NCI-H2171 (cell line): ENCODE measurements at places on chromosomes 3 and 15.

- DNase-seq = no peak
Measured at GRCh38 chr3:194976874-194977273, 291.2 kb downstream of the FAM43A start.

GRCh38 chr3:113590983-113591382 is 58.6 kb downstream of the SIDT1 start:
- DNase-seq = no peak

DNA sequence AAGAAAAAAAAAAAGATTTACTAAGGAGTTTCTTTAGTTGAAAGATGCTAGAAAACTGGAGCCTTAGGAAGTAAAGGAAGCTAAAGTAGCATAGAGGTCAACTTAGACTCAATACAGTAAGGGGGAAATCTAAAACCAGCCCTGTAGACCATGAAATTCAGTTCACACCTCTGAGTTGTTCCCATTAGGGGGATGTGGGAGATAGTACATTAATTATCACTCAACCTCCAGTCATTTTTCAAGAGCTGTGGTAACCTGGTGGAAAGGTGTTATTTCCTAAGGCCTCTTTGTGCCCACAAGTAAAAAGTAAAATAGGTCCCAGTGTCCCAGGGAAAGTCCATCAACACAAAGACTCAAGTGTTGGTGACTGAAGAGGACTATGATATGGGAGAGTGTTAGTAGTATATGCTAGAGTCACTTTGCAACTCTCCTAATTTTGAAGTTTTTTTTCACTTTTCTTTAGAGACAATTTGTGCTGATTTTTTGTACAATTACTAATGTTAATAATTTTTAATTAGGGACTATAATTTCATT is 1274.4 kb upstream of the EPHA6 start:
- DNase-seq = no peak

GRCh38 chr15:92021792-92022191 is 168.3 kb downstream of the SLCO3A1 start:
- no peak for DNase-seq

DNA sequence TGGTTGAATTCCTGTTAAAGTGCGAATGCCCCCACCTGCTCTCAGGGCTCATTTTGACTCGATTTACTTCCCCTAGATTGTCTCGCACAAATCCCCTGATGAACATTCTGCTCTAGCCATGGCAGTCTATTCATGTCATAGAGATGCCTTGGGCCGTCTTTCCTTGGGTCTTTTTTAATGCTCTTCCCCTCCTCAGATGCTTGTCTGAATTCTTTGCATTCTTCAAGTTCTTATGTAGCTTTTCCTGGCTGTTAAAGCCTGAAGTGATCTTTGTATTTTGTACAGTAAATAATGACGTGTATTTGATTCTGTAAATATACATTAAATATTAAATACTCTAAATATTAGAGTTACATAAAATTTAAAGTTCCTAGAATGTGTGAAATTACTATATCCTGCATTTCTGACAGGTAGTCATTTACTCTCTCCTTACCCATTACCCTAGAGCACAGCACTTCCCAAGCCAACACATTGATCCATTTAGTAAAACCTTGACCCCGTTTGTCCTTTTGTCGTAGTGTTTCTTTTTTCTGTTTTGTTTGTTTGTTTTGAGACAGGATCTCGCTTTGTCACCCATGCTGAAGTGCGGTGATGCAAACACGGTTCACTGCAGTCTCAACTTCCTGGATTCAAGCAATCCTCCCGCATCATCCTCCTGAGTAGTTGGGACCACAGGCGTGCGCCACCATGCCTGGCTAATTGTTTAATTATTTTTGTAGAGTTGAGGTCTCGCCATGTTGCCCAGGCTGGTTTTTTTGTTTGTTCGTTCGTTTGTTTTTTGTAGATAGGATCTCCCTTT is 47.9 kb downstream of the YEATS2 start:
- no peak for DNase-seq

DNA sequence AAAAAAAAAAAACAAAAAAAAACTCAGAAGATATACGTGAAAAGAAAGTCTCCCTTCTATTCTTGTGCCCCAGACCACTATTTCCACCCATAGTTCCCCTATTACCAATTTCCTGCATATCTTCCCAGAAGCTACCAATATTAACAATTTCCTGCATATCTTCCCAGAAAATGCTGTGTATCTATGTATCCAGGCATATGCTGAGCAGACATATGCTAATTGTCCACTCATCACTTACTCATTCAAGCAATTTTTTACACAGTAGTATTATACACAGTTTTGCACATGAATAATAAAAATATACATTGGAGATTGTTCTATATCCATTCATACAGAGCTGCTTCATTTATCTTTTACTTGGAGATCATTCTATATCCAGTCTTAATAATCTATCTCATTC is 12.6 kb upstream of the SLMAP start:
- no peak for DNase-seq

- DNase-seq = no peak
Measured at GRCh38 chr3:65569845-65570405, 468.8 kb downstream of the MAGI1 start.

- DNase-seq = peak; percentile 40
Measured at GRCh38 chr3:128455786-128456748, 10.6 kb downstream of the DNAJB8 start.

DNA sequence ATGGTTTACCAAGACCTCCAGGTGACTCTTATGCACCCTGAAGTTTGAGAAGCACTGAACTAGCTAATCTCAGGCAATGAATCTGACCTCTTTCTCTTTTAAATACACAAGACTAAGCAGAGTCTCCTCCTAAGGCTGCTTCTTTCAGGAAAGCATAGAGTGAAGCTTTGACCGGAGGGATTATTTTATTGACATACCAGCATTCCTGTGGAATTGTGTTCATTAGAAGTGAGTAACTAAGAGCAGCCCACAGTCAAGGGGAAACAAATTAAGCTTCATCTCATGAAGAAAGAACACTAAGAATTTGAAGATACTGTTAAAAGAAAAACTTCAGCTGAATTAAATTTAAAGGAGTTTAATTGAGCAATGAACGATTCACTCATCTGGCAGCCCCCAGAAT is 963.5 kb downstream of the NTRK3 start:
- DNase-seq = no peak

DNA sequence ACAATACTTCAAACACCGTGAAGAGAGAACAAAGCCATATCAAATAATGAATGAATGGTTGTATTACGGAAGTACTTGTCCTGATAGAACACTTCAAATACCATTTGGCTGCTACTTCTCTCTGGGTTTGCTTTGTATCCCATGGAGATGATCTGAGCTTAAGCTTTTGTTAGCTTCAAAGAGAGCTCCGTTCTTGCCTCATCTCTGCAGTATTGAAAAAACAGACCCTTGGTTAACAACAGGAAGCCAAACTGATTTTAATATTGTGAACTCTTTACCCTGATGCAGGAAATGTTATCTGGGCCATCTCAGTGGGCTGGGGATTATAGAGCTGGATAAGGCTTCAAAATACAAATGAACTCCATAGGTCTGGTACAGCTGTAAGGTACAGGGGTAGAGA is 101.0 kb downstream of the CHL1 start:
- DNase-seq = no peak

- DNase-seq = no peak
Measured at GRCh38 chr3:159763011-159763601, 225.5 kb upstream of the IL12A start.
